Urinary bladder (tissue), 4 donors: ENCODE measurements at places on chromosomes 4 and X.

GRCh38 chr4:104944596-104944995 is 202.1 kb upstream of the TET2 start:
- no peak for DNase-seq

- DNase-seq = no peak
Observed at GRCh38 chr4:175927121-175927520, 115.1 kb upstream of the GPM6A start.

GRCh38 chr4:120692964-120693363 is 229.6 kb downstream of the PRDM5 start:
- no peak for DNase-seq

DNA sequence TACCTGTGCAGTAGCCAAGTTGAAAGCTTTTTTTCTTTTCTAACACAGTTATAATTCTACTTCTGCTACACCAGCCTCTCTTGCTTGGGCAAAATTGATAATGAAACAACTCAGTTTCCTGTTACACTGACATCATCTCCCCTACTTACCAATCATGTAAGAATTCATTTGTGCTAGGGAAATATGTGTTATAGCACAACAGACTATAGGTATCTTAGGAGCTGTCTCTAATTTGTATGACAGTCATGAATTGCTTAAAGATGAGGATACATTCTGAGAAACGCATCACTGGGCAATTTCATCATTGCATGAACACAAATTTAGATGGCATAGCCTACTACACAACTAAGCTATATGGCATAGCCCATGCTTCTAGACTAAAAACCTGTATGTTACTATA is 246.3 kb upstream of the ANKRD50 start:
- no peak for DNase-seq

GRCh38 chr4:11743236-11743635 is 314.5 kb upstream of the HS3ST1 start:
- no peak for DNase-seq

GRCh38 chr4:36310793-36311192 is 29.4 kb downstream of the DTHD1 start:
- DNase-seq = no peak

GRCh38 chr4:146053891-146054290 is 115.3 kb upstream of the ZNF827 start:
- DNase-seq = no peak

DNA sequence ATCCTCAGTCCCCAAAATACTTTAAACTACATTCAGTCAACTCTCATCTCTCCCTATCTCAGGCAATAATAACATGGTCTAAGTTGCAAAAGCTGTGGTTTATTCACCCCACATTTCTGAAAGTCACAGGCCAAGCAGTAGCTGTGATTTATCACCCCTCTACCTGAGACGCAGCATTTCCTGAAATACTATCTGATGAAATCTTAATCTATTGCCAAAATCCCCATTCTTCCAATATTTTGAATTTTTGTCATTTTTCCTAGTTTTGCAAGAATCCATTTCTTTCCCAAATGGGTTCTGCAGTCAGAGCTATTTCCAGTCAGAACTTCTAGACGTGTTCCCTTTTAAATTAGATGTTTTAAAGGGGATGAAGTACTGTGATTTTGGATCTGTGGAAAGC is 148.3 kb downstream of the BANK1 start:
- DNase-seq = no peak

DNA sequence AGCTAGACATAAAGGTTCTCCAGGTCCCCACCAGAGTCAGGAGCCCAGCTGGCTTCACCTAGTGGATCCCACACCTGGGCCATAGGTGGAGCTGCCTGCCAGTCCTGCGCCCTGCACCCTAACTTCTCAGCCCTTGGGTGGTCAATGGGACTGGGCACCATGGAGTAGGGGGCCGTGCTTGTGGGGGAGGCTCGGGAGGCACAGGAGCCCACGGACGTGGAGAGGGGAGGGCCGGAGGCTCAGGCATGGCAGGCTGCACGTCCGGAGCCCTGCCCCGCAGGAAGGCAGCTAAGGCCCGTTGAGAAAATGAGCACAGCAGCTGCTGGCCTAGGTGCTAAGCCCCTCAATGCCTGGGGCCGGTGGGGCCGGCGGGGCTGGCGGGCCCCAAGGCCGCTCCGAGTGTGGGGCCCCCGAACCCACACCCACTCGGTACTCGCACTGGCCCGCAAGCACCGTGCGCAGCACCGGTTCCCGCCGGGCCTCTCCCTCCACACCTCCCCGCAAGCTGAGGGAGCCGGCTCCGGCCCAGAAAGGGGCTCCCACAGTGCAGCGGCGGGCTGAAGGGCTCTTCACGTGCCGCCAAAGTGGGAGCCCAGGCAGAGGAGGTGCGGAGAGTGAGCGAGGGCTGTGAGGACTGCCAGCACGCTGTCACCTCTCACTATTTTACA is 291.1 kb downstream of the KLHL4 start:
- DNase-seq = no peak

GRCh38 chrX:94655180-94655579 is 981.2 kb downstream of the FAM133A start:
- no peak for DNase-seq

GRCh38 chrX:155218777-155219176 is 2.5 kb downstream of the VBP1 start:
- DNase-seq = no peak

GRCh38 chr4:146957237-146957636 is 11.6 kb upstream of the TTC29 start:
- no peak for DNase-seq

- DNase-seq = no peak
Observed at GRCh38 chr4:142121448-142122350, 485.3 kb downstream of the IL15 start.

- no peak for DNase-seq
Observed at GRCh38 chr4:188658958-188659522, 519.8 kb downstream of the TRIML1 start.

DNA sequence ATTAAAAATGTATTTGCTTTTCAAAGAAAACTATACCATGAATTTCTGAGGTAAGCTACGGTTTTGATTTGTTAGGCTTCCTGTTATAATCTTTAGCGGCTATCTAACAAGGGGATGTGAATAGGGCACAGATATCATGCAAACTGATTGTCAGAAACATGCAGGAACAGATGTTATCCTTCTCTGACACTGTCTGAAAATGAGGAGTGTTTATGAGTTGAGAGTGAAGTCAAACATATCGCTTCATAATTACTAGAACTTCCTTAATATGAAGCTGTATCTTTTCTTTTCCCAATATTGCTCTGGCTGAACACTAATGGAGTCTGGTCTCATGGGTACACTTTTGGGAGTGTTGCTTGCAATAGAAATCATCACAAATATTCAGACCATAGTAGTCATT is 16.3 kb upstream of the SULT1B1 start:
- no peak for DNase-seq

DNA sequence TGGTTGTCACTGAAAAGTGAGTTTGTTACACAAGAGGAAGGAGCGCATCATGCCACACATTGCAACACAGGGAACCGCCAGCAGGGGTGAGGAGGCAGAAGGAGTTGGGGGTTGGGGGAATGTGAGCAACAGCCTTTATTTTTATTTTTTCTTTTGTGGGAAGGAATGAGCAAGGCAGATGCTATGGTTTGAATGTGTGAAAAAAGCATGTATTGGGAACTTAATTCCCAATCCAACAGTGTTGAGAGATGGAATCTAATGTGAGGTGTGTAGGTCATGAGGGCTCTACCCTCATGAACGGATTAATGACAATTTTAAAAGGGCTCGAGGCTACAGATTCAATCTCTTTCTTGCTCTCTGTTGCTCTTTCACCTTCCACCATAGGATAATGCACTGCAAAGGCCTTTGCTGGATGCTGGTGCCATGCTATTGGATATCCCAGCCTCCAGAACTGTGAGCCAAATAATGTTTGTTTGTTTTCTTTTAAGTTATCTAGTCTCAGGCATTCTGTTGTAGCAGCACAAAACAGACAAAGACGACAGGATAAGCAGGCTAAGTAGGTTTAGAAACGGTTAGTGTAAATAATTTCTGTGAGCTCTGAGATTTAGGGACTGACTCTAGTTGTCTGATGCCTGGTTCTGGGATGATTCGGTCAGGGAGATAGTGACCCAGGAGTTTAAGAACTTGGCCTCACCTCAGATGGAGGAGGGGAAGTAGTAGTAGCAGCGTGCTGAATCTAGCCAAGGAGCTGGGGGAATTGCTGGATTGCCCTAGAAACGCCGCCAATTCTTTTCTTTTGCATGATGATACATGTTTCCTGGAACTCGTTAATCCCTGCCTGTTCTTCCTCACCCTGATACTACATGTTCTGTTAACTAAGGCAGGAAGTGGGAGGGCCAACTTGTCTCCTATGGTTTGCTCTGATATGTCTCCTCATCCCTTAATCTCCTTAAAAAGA is 156.6 kb upstream of the CTSO start:
- peak; percentile 76 for DNase-seq

DNA sequence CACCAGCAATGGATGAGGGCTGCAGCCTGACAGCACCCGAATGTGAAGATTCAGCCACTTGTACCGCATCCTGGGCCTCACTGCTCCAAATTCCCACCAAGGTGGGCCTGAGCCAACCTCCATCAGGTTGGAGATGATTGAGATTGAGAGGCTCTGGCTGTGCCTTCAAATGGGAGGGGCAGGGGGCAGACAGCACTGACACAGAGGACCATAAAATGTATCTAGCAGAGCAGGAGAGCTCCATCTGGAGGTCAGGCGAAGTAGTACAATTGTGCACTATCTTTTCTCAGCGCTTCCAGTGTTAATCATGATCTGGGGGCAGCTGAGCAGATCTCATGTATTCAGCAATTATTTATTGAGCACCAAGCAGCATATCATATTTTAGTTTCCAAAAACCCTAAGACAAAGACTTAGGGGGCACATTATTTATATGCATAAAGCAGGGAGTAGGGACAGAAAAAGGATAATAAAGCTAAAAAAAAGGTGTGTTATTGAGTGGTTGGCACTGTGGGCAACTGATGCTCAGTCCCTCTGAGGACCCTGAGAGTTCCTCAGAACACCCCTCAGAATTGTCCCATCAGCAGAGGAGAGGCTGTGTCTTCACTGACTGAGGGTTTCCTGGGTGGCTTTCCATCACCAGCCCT is 31.6 kb upstream of the C1QTNF7 start:
- DNase-seq = no peak

GRCh38 chrX:56309881-56310280 is 77.7 kb downstream of the KLF8 start:
- DNase-seq = no peak

- DNase-seq = no peak
Observed at GRCh38 chr4:128907981-128908380, 98.5 kb downstream of the JADE1 start.

DNA sequence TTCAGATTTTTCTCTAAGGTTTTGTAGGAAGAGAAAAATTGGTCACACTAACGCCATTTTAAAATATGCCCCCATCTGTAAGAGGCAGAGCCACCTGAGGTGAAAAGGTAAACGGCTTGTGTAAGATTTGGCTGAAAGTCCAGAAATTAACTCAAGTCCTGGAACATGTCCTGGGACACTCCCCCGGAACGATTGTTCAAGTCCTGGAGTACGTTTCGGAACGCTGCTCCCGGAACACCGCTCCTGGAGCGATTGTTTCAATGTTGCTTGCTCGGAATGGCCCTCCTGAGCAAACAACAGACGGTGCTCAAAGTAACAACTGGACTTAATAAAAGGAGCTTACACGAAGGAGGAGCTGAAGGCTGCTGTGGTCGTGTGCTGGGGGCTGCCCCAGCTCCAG is 796.5 kb upstream of the SLIT2 start:
- DNase-seq = no peak

GRCh38 chr4:82957045-82957444 is 53.6 kb downstream of the LIN54 start:
- no peak for DNase-seq

GRCh38 chr4:7487502-7487901 is 52.8 kb upstream of the PSAPL1 start:
- DNase-seq = no peak

DNA sequence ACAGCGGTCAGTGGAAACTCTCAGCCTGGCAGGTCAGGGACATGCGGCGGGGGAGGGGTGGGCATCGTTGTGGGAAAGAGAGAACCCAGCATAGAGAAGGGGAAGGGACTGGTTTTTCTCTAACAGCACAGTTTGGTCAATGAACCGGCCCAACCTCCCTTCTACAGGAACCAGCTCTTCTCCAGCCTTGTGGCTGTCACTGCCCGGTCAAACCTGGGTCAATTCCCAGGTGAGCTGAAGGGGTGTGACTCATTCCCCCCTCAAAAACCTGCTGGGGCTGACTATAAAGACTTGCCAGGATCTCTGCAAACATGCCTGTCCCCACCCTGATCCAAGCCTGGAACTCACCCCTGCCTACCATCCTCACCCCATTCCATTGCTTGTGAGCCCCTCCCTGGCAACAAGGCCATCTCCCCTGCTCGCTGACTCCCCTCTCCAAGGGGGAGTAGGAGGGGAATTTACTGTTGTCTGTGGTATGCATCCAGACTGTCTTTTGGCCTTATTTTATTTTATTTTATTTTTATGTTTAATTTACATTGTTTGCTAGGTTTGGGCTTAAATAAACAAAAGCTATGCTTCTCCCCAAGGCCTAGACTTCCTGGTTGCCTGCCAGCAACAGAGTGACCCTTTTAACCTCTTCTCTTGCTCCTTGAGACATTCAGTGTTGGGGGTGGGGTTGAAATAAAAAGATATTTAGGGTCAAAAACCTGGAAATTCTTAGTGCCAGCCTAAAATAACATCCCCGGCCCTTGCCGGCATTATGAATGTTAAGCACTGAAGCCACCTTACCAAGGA is 49.6 kb downstream of the TSC22D3 start:
- no peak for DNase-seq

- no peak for DNase-seq
Observed at GRCh38 chrX:81201071-81201470, 642 bp downstream of the HMGN5 start.

GRCh38 chr4:54877006-54877405 is 219.2 kb downstream of the KIT start:
- DNase-seq = no peak

DNA sequence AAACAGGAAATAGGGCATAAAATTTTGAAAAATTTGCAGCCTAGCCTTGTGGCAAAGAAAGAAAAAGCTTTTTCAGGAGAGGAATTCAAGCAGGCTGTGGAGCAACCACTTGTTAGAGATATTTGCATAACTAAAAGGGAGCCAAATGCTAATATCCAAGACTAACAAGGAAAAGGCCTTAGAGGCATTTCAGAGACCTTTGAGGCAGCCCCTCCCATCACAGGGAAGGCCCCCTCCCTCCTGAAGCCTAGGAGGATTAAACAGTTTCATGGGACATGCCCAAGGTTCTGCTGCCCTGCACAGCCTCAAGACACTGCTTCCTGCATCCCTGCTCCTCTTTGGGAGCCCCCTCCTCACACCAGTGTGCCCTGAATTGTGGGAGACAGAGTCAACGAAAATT is 275.4 kb upstream of the SFRP2 start:
- DNase-seq = no peak

GRCh38 chrX:10769195-10769594 is 148.8 kb upstream of the MID1 start:
- no peak for DNase-seq

- no peak for DNase-seq
Observed at GRCh38 chr4:42925921-42926320, 33.4 kb downstream of the GRXCR1 start.

DNA sequence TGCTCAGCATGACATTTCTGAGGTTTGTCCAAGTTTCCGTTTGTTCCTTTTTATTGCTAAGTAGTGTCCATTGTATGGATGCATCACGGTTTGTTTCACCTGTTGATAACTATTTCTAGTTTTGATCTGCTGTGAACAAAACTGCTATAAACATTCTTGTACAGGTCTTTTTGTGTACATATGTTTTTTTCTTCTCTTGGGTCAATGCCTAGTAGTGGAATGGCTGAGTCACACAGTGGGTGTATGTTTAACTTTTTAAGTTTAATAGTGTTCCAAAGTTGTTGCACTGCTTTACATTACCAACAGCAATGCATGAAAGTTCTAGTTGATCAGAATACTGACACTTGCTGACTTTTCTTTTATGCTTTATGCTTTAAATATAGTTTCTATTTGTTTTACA is 76.7 kb downstream of the MAOB start:
- DNase-seq = no peak
